H7 (cell line): ENCODE measurements at places on chromosomes 2 and 18.

DNA sequence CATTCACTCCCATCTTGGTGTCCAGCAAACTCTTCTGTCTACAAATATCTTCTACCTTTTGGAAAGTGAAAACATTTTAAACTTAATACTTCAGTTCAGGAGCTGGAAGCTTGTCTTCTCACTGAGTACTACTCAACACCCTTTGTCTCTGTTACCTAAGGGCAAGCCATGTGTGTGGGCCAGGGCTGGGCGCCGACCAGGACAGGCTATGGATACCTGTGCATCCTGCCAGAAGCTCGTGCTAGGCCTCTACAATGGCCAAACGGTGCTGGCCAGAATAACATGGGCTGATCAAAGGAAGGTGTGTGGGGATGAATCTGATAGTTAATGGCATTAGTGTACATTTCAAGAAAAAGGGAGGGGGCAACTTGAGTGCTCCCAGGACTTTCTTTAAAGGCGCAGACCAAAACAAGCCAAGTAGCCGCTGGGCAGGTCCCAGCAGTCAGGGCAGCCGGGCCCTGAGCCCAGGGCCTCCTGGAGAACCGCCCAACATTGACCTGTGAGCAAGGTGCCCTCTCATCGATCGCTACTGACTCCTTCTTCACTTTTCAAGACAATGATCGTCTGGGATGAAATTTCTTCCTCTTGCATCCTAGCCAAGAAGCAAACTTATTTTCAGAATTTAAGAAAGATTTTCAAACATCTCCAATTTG is 29.0 kb upstream of the ID2 start:
- no peak for DNase-seq

DNA sequence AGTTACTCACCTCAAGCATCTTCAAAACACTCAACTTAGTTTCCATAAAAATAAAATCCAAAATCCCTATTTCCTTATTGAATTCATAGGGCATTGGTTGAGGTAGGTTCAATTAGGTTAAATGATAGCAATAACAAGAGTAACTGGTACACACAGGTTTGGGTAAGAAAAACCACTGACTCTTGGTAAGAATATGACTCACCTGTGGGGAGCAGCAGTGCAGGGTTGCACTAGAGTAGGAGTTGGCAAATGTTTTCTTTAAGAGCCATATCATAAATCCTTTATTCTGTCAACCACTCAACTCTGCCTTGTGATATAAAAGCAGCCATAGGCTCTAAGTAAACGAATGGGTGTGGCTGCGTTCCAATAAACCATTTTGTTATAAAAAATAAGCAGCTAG is 71.4 kb upstream of the CDH20 start:
- DNase-seq, result no peak

DNA sequence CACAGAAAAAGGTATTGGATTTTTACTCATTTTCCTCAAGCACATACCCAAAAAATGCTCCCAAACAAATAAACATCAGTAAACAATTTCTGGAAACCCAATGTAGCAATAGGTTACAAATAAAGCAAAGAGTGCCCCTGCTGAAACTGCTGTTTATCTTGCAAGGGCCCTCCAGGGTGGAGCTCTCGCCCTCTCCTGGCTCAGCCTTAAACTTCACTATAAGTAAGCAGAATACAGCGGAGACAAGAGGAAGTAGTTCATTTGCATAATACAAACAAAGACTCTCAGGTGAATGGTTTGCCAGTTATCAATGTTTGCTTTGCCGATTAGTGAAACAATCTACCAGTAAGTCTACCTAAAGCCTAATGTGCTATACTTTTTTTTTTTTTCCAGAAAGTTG is 437.6 kb downstream of the DLGAP1 start:
- peak; percentile 56 for DNase-seq

- DNase-seq, result peak; percentile 41
Measured at GRCh38 chr2:38438883-38439612, 62.0 kb upstream of the ATL2 start.

- no peak for DNase-seq
Measured at GRCh38 chr2:156687715-156688114, 251.5 kb downstream of the GPD2 start.

- no peak for DNase-seq
Measured at GRCh38 chr2:66021296-66021695, 413.6 kb upstream of the MEIS1 start.

- no peak for DNase-seq
Measured at GRCh38 chr2:18763338-18763737, 174.0 kb upstream of the NT5C1B start.

GRCh38 chr2:215760557-215760956 is 252.8 kb downstream of the MREG start:
- DNase-seq, result no peak

GRCh38 chr2:17543848-17544247 is 3.4 kb downstream of the VSNL1 start:
- peak; percentile 16 for DNase-seq

- no peak for DNase-seq
Measured at GRCh38 chr2:237178396-237178795, 92.7 kb downstream of the COPS8 start.

DNA sequence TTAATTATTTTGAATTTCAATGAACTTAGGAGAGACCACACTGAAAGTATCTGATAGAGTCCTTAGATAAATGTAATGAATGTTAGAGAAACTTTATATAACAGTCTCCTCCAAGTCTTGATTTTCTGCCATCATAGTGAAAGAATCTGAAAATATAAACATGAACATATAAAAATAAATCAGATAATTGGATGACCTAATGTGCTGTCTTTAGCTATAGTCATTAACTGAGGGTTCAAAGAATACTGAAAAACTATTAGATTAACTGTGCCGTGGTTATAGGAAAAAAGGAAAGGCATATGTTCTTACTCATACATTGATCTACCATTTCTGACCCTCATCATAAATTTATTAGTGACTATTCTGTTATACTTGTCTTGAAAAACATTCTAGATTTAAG is 47.0 kb upstream of the SPAG16 start:
- DNase-seq, result no peak

DNA sequence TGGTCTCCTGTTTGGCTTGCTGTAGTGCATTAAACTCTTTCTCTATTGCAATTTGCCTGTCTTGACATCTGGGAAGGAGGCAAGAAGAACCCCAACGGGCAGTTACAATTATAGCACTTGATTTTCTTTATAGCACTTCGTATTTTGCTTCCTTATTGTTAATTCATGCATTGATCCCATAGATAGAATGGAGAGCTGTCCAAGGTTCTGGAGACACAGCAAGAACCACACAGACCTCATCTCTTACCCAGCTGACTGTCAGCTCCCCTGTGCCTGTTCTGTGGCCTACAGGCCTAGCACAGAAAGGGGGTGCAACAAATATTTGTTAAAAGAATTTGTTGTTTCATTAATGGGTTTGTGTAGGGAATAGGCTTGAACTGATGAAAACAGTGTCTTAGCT is 194.3 kb downstream of the GALNT1 start:
- DNase-seq, result no peak

GRCh38 chr2:30325600-30326328 is 94.4 kb downstream of the LBH start:
- DNase-seq, result no peak

DNA sequence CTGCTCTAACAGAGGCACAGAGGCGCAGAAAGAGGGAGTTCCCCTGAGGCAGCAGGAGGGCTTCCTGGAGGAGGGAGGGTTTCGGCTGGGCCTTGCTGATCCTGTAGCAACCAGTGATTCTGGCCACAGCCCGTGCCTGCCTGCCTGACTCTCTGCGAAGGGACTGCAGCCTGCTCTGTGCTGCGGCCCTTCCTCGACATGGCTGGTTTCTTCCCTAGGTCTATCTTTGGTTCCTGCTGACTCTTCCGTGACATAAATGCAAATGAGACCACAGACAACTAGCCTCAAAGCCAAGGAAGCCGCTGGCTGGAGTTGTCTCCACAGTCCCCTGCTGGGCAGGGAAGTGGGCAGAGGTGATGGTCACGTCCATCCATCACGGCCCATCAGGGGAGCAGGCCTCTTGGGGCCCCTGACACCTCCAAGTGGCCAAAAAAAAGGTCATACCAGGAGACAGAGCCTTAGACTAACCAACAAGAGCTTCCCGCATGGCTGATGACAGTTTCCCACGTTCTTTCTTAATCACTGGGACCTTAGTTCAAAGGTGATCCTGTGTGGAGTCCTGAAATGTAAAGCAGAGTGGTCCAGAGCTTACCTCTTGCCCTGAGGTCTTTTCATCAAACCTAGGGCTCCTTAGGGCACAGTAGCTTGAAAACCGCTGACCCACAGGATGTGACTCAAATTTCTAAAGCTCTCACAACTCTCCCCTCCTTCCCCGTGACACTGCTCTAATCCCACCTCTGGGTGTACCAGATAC is 55.3 kb downstream of the HS1BP3 start:
- DNase-seq, result peak; percentile 71

DNA sequence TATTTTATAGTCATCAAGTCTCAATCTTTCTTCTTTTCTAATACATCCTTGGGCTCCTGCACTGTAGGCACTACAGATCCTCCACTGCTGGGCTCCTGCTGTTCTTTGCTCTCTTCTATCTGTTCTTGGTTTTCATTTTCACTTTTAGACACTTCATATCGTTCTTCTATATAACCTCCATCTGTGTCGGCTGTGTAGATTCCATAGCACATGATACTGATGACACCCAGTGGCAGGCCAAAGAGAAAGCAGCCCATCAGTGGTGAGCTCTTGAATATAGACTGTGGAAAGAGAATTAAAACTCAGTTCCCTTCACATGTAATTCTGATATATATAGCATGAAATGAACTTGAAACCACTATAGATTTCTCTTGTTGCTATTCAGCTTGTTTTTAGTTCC is 38.0 kb downstream of the TMX3 start:
- no peak for DNase-seq

GRCh38 chr2:166115589-166115988 is 12.2 kb downstream of the SCN1A start:
- DNase-seq, result no peak

DNA sequence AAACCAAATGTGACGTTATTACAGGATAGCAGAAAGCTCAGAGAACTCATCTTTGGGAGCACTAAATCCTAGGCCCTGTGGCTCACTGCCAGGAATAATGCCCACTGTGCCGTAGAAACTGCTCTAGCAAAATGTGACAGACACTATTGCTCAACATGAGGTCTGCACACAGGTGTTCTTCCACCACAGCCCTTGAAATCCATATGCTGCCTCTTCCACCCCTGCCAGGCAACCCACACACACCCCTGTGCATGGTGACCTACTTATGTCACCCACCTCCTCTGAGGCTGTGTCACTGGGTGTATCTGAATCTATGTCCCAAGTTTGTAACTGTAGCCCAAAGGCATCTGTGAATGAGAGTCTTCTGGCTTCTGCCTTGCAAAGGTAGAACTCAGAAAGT is 66.1 kb upstream of the MBOAT2 start:
- DNase-seq, result no peak

- no peak for DNase-seq
Measured at GRCh38 chr2:222440673-222441422, 16.5 kb downstream of the SGPP2 start.

DNA sequence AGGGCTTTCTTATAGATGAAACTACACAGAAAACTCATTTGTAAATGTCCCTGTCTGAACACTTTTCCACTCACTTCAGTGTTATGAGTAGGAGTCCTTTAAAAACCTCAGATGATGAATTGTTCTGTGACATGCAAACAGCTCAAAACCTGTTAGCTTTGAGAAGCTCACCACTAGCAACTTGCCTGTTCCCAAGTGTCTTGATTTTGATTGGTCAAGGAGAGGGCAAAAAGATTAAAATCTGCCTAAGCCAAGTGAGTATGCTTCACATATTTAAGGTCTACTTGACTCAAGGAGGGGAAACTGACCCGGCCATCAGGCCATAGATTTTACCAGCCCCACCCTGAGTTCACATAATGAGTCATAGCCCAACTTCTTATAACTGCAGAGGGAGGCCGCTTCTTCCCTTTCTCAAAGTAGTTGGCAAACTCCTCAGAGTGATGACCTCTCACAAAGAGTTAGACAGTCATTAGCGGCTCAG is 45.2 kb upstream of the MEIS1 start:
- no peak for DNase-seq

DNA sequence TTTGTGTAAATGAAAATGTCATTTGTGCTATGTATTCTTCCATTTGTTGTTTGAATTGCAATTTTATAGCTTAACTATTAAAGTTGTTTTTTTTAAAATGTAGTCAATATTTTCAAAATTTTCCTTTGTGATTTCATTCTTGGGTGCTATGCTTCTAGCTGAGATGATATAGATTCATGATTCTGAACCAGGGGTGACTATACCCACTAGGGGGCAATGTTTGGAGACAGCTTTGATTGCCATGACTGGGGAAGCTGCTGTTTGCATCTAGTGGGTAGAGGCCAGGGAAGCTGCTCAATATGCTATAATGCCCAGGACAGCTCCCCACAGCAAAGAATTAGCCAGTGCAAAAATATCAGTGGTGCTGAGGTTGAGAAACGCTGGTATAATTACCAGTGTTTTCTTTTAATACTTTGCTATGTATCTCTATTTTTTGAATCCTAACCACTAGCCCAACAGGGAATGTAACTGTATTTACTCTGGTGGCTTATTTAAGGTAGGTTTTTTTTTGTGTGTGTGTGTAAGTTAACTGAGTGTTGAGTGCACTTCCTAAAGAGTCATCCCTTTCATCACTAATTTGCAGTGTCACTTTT is 99.7 kb downstream of the MEP1B start:
- DNase-seq, result peak; percentile 70

GRCh38 chr2:150165442-150165841 is 322.0 kb downstream of the RND3 start:
- no peak for DNase-seq

DNA sequence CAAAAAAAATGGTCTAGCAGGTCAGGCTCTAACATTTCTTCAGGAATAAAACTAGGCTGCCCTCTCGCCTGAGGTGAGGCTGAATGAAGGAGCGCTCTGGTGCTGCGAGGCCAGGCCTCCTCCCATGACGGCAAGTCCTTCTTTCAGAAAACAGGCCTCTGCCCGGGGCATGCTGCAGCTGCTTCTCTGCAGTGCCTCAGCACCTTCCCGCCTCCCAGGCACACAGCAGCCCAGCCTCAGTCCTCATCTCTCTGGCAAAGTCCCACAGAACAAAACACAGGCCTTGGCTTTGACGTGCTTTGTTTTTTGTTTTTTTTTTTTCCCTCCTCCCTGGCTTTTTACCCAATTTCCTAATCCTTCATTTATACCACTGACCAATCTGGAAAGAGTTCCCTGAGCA is 74.8 kb downstream of the BCL11A start:
- peak; percentile 39 for DNase-seq

GRCh38 chr18:47909484-47909883 is 21.0 kb downstream of the SMAD2 start:
- DNase-seq, result no peak

DNA sequence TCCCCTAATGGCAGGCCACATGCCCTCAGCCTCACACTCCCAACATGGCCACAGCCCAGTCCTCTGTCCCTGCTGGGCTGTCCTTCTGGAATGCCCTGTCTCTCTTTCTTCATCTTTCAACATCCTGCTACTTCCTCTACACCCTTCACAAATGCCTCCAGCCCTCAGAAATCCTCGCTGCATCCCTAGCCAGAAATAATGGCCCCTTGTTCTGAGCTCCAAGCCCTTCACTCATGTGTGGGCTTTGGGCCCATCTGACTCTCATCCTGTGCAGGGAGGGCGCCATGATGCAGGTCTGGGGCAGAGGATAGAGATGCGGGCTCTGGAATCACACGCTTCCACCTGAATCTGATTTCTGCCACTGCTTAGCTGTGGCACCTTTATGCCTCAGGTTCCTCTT is 181.9 kb downstream of the TNS1 start:
- no peak for DNase-seq
